Bronchial epithelial cell (primary cell): ENCODE measurements at places on chromosomes 16 and 17.

DNA sequence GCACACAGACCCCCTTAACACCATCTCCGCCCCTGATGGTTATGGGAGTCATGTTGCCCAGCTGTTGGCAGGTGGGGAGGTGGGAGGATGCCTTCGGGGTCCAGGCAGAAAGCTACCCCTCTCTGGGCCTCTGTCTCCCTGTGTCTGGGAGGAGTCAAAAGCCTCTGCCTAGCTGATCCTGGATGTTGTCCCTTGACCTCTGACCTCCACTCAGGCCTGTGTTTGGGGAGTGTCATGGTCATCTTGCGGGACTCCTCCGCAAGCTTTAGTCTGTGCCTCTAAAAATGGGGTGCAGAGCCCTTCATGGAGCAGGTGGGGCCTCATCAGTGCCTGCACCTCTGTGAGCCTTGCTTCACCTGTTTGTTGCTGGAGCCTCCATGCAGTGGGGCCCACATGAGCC lies 3.8 kb downstream of the LLGL1 start:
- no peak for DNase-seq

GRCh38 chr17:64009571-64010402 lies 10.6 kb downstream of the ICAM2 start:
- DNase-seq: peak; percentile 70

- no peak for DNase-seq
Measured at GRCh38 chr17:32266051-32266388, 388 bp downstream of the RHBDL3 start.

- no peak for DNase-seq
Measured at GRCh38 chr16:27701381-27701780, 151.4 kb downstream of the KATNIP start.

DNA sequence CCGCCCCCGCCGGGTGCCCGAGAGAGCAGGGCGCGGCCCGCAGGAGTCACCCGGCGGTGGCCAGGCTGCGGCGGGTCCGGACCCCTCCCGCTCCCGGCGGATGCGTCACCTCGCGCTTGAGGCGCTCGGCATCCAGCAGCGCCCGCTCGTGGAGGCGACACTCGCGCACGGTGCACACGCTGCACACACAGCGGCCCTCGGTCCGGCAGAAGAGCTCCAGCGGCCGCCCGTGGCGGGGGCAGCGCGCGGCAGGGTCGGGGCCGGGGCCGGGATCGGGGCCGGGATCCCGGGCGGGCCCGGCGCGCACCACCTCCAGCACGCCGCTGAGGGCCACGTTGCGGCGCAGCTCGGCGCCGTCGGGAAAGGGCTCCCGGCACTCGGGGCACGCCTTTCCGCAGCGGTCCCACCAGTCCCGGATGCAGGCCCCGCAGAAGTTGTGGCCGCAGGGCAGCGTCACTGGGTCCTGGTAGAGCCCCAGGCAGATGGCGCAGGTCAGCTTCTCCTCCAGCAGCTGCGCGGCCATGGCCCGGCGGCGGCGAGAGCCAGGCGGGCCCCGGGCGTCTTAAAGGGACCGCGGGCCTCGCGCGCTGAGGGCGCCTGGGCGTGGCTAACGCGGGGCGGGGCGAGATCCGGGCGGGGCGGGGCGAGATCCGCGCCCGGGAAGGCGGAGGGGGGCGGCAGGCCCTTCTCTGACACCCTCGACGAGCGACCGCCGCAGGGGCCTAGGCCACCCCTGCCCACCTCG lies at the start of gene TRIM65:
Gene TRIM65 (minus strand): TSS at position 537 of the 745 bp plus-strand sequence. CDS start 14 bp downstream, at position 523.
- peak; percentile 57 for DNase-seq

GRCh38 chr16:15640966-15641365 lies 2.0 kb downstream of the MARF1 start:
- no peak for DNase-seq

DNA sequence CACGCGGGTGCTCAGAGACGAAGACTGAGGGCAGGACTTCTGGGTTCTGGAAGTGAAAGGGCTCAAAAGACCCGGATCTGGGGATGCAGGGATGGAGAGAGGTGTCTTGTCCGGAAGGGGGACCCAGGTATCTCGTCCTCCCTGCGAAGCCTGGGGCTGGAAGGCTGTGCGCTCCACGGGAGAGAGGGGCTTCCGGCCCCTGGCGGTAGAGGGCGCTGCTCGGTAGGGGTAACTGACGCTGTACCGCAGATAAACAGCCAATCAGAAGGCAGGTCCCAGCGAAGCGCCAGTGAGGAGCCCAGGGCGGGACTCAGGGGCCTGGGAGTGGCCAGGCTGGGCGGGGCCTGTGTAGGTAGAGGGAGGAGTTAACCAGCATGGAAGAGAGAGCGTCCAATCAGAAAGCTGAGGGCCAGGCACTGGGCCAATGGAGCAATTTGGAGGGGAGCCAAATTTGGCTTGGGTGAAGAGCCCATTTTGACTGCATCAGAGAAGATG lies 804 bp downstream of the TGFB1I1 start:
- DNase-seq: peak; percentile 80

DNA sequence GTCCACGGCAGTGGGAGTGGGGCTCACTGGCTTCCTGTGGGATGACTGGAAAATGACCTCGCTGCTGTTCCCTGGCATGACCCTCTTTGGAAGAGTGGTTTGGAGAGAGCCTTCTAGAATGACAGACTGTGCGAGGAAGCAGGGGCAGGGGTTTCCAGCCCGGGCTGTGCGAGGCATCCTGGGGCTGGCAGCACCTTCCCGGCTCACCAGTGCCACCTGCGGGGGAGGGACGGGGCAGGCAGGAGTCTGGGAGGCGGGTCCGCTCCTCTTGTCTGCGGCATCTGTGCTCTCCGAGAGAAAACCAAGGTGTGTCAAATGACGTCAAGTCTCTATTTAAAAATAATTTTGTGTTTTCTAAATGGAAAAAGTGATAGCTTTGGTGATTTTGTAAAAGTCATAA lies 7.8 kb upstream of the RNF213 start:
- DNase-seq: peak; percentile 48

GRCh38 chr17:49436174-49436573 lies 21.5 kb upstream of the PHB1 start:
- DNase-seq: no peak

DNA sequence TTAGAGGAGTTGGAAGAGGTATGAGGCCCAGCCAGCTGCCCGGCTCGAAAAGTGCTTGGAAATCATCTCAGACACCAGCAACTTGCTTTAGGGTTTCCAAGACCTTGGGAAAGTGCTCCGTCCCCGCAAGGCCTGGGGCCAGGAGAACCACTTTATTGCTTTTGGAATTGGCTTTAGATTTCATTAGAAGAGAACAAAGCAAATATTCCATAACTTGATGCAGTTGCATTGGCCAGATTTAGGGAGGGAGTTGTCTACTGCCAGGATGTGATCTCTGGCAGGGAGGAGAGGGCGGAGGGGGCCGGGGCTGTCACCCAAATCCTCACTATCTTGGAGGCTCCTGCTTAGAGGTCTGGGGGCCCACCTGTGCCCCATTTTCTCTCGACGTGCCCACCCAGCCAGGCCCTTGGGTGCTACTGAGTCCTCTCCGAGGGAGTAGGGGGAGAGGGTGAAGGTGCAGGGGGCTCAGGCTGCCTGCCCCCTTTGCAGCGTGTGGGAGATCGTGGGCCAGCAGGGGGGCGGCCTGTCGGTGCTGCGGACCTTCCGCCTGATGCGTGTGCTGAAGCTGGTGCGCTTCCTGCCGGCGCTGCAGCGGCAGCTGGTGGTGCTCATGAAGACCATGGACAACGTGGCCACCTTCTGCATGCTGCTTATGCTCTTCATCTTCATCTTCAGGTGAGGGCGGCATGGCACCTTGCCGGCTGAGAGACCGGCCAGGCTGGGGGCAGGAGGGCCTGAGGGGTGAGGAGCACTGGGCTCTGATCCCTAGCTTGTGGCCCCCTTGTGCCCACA lies 30.6 kb downstream of the CACNA1G start:
- DNase-seq: no peak

- DNase-seq: no peak
Measured at GRCh38 chr16:3465911-3466584, 22.6 kb downstream of the NAA60 start.

DNA sequence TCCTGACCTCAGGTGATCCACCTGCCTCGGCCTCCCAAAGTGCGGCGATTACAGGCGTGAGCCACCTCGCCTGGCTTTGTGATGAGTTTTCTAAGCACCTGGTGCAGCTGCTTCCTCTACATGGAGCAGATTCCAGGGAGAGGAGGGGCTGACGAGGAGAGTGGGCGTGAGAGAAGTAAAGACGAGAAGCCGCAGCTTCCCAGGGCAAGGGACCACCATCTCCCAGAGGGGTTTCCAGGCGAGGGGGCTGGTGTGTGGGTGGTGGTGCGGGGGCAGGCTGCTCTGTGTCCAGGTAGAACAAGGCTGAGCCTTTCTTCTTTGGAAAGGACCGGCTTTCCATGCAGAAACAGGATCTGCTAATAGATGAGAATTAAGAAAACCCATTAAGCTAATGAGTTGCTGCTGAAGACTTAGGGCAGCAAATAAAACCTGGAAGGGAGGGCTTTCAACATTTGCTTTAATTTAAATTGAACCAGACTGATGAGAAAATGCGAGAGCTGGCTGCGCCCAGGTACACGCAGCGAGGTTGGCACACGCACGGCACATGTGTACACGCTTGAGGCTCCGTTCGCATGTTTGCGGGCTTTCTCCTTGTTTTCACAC lies 236.7 kb downstream of the RBFOX3 start:
- no peak for DNase-seq

DNA sequence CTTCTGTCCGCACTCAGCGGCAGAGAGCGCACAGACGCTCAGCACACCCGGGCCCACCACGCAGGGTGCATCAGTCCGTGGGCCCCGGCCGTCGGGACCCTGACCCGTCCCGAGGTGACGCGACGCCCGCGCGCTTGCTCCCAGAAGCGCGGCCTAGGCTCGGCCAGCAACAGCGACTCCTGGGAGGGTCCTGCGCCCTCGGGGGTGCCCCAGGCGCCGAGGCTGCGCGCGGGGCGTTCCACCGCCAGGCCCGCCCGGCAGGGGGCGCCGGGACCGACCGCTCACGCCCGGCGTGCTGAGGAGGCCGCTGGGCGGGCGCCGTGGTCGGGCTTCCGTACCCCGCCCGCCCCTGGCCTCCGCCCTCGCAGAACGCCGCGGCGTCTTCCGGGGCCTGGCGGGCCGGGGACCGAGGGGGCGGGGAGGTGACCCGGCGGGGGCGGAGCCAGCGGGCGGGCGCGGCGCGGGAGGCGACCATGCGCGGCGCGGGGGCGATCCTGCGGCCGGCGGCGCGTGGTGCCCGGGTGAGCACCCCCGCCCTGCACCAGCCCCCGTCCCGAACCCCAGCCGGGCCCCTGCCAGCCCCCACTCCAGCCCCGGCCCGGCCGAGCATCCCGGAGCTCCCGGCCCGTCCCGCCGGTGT lies at the start of gene CISD3:
Gene CISD3 (plus strand): TSS at position 456 of the 640 bp plus-strand sequence. CDS start 18 bp downstream, at position 474.
- peak; percentile 60 for DNase-seq

DNA sequence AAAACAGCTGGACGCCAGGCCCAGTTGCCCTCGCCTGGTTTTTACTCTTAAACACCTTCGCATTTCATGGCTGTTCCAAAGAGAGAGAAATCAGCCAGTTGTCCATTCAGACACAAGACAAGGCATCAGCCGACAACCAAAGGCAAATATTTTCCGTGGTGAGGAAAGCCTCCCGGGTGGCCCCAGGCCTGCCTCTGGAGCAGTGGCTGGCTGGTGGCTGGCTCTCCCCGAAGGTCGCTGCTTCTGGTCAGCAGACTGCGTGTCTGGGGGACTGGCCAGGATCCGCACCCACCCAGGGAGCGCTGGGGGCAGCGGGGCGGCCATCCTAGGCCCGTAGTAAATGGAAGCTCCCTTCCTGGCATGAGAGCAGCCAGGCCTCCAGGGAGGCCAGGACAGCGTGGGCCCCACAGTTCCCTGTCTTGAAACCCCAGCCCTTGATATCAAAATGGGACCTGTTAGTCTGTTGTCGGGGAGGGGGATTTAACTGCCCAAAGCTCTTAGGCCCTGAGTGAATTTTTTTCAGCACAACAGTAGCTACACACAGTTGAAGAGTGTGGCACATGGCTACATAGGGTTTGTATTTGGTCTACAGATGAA lies 57.7 kb downstream of the SREBF1 start:
- DNase-seq: no peak

- no peak for DNase-seq
Measured at GRCh38 chr17:44191941-44192496, 5.2 kb downstream of the TMUB2 start.

GRCh38 chr17:42117397-42118125 lies 3.6 kb downstream of the KAT2A start:
- no peak for DNase-seq

DNA sequence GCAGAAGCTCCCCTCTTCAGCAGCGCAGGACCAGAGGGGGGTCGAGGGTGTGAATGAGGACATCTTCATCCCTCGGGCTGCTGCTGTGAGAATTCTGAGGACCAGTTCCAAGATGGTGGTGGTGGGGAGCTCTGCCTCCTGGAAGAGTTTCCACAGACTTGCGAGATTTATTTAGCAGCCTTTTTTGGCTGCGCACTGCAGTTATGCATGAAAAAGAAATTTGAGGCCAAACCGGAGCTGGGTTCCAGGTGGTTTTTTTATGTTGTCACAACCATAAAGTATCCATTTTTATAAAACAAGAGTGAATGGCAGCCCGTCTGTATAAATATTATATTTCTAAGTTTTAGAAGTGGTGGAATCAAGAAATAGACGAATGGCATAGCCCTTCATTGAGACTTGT lies 76.9 kb upstream of the CLEC18A start:
- no peak for DNase-seq

DNA sequence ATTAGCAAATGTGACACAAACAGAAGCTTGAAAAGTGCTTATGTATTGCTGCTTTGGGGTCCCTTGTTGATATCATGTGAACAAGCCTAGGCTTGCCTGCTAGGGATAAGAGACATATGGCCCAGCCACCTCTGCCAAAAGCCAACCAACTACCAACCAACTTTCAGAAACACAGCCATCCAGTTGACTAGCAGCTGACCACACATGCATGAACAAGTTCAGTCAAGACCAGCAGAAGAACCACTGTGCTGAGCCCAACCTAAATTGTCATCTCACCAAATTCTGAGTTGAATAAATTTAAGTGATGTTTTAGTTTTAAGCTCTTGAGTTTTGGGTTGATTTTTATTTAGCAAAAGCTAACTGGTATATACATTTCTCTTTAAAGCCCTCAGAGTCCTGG lies 3.5 kb downstream of the ERN2 start:
- DNase-seq: no peak

GRCh38 chr17:30927756-30928155 lies 6.0 kb downstream of the ADAP2 start:
- no peak for DNase-seq

DNA sequence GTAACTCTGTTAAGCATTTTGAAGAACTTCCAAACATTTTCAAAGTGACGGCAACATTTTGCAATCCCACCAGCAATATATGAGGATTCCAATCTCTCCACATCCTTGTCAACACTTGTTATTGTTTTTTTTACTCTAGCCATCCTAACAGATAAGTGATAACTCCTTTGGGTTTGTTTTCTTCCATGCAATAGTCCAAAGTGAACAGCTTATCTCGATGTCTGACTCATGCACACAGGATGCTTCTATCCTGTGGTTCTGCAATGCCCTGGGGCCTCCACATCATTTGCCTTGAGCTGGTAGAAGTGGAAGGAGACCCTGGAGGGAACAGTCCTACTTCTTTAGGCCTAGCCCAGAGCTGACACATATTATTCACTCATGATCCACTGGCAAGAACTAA lies 13.0 kb downstream of the TLE7 start:
- peak; percentile 1 for DNase-seq
